ENCODE measurements at places on chromosomes 4 and X.

DNA sequence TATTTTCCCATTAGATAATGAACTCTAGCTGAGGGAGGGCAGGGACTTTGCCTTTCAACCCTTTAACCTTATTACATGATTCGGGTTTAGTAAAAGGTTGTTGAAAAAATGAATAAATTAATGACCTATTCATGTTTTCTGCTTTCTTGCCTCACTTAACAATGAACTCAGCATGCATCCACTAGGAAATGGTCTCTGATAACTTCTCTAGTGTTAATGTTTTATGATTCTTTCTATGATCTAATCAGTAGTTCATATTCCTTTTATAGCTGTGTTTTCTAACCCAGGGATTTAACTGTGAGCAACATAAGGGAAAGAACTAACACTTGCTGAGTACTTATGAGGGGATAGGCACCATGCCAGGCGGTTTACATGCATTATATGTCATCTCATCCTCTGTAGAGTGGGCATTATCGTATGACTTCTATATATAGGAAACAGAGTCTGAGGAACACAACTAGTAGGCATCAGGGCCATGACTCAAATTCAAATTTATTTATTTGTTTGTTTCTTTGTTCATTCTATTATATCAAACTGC lies 236.7 kb upstream of the MAB21L2 start:
- DNase-seq = no peak

DNA sequence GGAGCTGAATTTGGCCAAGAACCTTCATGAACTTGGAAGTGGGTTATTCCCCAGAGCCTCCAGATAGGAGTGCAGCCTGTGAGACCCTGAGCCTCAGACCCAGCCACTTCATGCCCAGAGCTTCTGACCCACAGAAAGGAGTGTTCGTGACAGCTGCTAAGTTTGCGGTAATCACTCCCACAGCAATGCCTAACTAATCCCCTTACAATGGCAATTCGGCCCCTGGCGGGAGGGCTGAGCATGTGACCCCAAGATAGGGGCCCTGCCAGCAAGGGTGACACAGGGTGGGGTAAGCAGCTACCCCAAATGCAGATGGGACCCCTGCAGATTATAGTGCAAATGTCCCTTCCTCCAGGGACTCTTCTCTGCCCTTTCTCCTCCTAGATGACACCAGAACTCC lies 22.5 kb downstream of the PNMA6E start:
- DNase-seq = no peak

DNA sequence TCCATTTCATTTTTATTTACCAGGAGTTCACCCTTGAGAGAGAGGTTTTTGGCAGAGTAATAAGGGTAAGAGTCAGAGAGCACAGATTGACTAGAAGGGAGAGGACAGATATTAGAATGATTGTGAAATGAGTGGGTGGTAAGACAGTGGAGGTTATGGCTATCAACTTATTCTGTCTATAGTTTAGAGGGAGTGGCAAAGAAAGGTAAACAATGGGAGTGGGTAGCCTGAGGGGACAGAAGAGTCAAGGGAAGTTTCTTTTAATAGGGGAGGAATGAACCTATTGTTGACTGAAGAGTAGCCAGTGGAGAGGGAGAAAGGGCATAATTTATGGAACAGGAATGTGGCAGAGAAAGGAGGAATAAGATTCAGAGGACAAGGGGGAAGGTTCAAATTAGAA lies 186.5 kb upstream of the NRK start:
- no peak for DNase-seq

GRCh38 chrX:94908648-94909047 lies 1234.6 kb downstream of the FAM133A start:
- DNase-seq = no peak

- DNase-seq = no peak
Measured at GRCh38 chr4:101115887-101116286, 231.4 kb downstream of the PPP3CA start.

DNA sequence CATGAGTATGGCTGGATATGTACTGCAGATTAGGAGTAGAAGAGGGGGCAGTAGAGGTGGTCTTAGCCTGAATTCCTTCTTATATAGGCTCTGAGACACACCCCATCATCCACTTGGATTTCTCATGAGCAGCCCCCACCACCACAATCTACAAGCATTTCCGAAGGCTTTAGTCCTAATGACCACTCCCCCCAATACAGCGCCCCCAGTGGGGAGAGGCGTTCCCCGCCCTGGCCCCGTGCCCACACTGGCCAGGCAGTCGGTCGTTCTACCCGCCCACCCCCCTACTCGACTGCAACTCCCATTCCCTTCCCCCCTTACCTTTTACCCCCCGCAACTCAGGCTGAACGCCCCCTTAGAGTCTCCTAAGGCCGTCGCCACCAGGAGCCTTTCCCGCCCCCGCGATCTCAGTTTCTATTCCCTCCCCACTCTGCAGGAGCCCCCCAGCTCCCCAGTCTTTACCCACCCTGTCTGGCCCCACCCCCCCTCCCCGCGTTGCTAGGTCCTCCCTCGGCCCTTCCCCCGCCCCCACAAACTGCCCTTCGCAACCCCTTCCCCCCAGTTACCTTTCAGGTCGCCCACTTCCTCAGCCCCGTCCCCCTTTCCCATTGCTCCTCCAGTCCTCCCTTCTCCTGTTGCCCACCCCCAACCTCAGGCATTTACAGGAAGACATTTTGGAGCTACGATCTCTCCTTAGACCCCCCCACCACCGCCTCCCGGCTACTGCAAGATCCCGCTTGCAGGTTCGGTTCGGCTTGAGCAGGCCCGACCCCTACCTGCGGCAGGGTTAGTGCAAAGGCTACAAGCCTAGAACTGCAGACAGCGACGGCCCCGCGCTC lies 468 bp downstream of the ZMYM3 start:
- DNase-seq = peak; percentile 40

GRCh38 chrX:154649503-154650220 lies 3.7 kb downstream of the CTAG2 start:
- DNase-seq = no peak

DNA sequence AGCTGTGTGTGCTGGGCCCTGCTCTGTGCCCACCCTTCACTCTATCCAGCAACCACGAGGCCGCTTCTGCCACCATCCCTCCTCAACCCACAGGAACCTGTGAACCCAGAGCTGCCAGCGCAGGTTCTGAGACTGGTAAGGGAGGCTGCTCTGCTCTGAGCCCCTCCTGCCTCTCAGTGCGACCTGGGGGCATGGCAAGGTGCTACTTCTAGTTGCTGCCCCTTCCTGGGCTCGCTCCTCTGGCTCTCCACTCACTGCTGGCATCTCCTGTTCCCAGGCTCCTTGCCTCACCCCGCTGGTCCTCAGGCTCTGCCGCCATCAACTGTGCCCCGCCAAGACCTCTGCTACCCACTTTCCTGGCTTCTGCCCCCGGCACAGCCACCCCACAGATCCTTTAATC lies 39.3 kb downstream of the RNF212 start:
- no peak for DNase-seq

DNA sequence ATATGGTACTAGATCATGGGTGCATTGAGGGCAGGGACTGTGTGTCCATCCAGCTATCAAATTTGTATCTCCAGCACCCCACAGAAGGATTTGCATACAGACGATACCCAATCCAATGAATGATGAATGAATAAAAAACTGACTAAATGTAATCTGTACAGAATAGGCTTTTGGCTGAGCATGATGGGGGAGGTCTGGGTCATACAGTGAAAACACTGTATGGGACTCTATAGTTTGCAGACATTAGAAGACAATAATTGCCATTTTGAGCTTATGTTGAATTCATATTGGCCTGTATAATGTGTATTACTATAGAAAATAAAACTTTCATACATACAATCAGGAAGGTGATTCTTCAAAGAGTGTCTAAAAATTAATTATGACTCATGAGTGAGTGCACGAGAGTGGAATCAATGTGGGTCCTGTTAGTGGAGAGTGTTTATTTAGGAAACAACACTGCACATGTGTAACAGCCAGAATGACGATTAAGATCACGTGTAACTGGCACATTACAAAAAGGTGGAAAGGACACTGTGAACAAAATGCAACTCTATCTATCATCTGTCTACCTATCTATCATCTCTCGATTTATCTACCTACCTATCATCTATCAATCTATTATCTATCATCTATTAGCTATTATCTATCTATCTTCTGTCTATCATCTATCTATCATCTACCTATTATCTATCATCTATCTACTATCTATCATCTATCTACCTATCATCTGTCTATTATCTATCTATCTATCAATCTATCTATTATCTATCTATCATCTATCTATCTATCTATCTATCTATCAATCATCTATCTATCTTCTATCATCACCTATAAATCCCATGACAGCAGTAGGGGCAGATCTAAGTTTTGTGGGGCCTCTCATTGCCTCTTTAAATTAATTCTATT lies 201.3 kb downstream of the PTTG2 start:
- peak; percentile 32 for DNase-seq

GRCh38 chr4:26473893-26474292 lies 16.4 kb downstream of the CCKAR start:
- DNase-seq = no peak

- DNase-seq = no peak
Measured at GRCh38 chrX:80751456-80751855, 58.2 kb downstream of the BRWD3 start.

DNA sequence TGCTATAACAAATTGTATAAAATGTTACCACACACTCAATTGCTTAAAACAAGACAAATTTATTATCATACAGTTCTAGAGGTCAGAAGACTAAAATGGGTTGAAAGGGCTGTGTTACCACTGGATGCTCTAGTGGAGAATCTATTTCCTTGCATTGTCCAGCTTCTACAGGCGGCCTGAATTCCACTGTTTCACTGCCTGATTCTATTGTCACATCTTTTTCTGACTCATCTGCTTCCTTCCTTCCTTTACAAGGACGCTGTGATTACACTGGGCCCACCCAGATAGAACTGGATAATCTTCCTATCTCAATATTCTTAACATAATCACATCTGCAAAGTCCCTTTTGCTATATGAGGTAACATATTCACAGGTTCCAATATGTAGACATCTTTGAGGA lies 19.4 kb upstream of the ARMCX1 start:
- DNase-seq = no peak

GRCh38 chr4:15677507-15677988 lies 4.1 kb upstream of the FAM200B start:
- no peak for DNase-seq

GRCh38 chr4:68375667-68376559 lies 26.0 kb upstream of the YTHDC1 start:
- peak; percentile 71 for DNase-seq

- DNase-seq = no peak
Measured at GRCh38 chr4:187478292-187479140, 517.1 kb upstream of the ZFP42 start.

- DNase-seq = no peak
Measured at GRCh38 chr4:186935901-186936300, 212.2 kb upstream of the FAT1 start.

DNA sequence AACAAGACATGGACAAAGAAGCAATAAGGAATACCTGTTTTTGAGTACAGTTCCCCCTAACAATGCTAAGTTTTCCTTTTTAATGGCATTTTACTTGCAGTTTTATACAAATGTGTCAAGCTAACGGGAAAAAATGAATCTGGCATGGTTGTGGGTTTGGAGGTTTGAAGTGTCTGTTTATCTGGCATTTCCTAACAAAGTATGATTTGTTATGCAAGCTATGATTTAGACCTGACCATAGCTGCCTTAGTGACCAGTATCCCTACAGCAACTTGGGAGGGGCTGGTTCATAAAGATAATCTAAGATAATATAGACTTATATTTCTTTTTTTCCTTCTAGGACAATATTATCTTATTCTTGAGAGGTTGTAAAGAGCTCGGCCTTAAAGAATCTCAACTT lies 60.6 kb downstream of the LIMCH1 start:
- no peak for DNase-seq

DNA sequence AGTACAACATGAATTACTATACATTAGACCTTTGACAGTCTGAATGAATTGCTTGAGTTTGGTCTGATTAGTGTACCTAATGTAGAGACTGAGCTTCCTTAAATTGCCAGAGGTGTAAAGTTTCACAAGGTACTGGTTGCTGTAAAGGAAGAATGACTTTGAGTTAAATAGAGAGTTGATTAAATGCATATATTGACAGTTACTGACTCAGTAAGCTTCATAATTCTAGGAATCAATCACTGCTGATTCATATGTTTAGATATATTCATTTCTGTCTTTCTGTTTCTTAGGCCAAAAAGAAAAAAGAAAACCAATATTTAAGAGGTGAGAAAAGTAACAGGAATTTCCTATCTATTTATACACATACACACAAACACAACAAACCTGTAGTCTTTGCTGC lies 16.2 kb upstream of the ART3 start:
- DNase-seq = no peak

GRCh38 chr4:70935038-70935695 lies 33.0 kb downstream of the MOB1B start:
- DNase-seq = no peak

DNA sequence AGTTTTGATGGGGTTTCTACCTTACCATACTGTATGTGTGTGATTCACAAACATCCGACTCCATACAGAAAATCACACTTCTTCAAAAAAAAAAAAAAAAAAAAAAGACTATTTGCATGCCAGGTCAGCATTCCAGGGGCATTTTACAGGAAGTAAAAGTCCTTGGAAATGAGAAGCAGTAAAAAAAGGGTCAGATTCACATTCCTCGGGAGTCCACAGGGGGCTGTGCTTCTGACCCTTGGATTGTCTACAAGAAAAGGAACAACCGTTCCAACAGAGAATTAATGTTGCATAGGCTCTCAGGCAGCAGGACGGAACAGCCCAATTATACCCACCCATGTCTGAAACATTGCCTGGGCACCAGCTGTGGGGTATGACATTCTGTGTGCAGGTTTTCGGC lies 290.3 kb downstream of the LDB2 start:
- no peak for DNase-seq

- no peak for DNase-seq
Measured at GRCh38 chr4:101019313-101019712, 328.0 kb downstream of the PPP3CA start.
